Esophagus mucosa (tissue), 1 donor: ENCODE measurements at places on chromosomes 11 and 22.

DNA sequence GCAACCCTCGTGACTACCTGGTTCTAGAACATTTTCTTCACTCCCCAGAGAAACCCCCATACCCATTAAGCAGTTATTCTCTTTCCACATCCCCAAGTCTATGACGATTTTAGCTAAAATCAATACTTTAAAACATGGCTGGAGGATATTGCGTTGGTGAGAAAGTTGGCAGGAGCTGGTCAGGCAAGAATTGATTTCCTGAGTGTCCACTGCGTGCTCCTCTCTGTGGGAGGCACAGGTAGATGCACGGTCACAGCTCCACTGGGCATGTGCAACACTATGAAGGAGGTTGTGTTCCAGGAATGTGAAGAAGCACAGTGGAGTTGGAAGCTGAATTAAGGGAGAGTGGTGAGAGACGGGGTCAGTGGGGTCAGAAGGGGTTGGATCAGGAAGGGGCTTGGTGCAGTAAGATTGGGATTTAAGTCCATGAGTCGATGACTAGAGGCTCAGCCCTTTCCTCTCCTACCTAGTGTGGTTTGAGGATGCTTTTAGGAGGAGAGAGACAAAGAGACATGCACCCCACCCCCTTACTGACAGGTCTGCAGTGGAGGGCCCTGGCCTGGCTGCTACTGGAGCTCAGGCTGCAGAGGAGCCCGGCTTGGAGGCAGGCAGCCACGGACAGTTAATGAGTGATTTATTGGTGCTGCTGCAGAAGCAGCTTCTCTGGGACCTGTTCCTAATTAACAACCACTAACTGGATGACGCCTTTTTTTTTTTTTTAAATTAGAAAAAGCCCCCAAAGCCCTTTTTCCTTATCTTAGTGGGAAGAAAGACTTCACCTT, 395.6 kb downstream of the TENM4 start:
- no peak for ATAC-seq

GRCh38 chr11:15119826-15120225, 5.1 kb downstream of the INSC start:
- ATAC-seq = no peak

DNA sequence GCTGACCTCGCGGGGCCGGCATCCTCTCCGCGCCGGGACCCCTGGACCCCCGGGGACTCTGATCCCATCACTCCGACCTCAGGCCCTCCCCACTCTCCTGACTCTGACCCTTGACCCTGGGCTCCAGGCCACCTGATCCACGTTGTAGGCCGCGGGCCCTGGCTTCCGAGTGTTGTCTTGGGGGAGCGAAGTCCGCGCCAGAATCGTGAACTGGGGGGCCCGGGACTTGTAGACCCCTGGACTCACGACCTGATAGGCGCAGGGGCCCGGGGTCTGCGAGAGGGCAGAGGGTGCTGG, 716 bp upstream of the TYMP start:
- peak; percentile 0 for ATAC-seq

DNA sequence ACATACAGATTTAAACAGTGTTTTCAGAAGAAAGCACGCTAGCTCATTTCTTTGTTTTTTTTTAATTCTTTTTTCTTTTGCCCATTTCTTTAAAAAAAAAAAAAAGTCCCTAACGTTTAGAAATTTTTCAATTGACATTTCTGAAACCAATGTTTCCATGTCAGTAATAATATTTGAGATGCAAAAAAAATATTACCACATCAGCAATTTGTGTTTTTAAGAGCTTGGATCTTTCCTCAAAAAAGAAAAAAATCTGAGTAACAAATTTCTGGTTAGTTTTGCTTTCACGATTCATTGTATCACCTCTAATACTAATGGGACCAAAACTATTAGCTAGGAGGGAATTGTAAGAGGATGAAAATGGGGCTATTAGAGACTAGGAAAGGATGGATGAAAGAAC, 39.9 kb upstream of the ASPHD2 start:
- ATAC-seq = no peak

DNA sequence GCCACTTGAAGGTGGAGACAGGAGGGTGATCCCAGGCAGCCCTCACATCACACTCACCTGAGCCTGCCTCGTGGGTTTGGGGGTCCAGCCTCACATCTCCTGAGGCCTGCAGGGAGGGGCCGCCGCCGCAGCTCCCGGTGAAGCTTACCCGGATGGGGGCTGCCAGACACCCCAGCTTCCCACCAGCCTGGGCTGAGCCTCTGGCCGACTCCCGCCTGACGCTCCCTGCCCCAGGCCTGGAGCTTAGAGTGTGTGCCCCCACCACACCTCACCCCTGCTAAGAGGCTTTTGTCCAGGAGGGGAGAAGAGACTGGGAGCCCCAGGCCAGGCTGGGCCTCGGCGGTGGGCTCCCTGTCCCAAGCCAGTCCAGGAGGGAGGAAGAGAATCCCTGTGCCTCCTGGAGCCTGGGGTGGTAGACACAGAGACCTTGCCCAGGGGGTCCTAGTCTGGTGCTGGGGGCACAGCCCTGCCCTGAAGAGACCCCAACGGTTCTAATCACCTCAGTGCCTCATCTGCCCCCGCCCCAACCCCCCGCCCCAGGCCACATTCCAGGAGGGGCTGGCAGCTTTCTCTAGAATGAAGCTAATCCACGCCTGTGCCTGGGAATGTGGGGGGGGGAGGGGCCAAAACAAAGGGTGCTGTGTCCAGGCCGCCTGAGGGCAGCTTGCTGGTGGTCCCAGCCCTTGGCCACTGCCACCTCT, at the start of gene SLC16A8:
SLC16A8 (minus strand) TSS at position 254 of the 701 bp plus-strand sequence. CDS start 1,311 bp downstream, outside the sequence.
- ATAC-seq = no peak

GRCh38 chr11:72702096-72702495, 27.9 kb upstream of the PDE2A start:
- no peak for ATAC-seq

DNA sequence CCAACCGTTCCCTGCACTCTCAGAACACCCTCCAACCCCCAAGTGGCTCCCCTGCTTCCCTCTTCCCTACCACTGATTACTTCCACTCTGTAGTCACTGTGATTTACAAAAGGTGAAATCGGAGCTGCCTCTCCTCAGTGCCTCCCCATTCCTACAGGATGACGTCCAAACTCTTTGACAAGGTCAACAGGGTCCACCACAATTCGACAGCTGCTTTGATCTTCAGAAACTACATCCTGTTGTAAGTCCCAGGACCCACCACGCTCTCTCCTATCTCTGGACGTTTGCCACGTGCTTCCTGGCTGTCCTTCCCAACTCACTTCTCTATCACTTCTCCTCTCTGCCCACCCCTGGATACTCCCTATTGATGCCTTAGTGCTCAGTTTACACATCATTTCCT, 85.0 kb upstream of the EIF3D start:
- no peak for ATAC-seq

DNA sequence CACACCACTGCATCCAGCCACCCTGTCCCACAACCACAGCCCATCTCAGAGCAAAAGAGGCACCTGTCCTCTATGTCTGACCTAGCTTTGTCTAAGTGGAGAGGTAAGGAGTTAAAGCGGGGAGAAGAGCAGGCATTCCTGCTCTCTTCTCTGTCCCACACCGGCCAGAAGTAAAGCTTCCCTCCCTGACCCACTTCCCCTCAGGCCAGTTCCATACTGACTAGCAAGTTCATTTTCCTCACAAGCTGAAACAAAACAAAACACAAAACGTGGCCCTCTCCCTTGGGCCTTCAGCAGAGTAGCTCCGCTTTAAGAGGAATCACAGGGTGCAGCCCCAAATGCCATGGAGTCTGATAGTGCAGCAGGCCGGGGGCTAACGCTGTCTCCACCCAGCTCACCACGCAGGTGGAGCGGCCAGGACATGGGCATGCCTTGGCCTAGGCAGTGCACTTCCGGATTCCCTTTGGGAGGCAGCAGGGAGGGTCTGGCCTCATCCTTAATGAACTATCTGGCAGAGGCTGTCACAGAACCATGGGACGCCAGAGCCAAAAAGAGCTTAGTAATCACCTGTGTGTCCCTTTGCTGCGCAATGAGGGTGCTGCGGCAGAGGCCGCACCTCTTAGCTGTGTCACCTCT, 34.0 kb downstream of the FLI1 start:
- no peak for ATAC-seq

DNA sequence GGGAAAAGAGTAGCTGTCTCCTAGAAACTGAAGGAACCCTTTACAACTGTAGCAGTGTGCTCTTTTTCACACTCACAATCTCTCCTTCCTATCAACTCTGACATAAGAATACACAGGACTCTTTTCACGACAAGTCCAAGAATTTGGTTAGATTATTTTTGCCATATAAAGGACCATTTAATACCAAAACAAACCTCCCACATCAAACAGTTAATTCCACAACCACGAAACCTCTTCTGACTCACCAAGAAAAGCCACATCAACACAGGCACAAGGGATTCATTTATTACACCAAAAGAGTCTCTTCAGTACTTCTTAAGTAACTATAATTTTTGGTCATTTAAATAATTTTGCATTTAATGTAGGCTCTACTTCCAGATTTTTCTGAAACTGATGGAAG, 222.6 kb upstream of the PITPNB start:
- ATAC-seq = no peak

DNA sequence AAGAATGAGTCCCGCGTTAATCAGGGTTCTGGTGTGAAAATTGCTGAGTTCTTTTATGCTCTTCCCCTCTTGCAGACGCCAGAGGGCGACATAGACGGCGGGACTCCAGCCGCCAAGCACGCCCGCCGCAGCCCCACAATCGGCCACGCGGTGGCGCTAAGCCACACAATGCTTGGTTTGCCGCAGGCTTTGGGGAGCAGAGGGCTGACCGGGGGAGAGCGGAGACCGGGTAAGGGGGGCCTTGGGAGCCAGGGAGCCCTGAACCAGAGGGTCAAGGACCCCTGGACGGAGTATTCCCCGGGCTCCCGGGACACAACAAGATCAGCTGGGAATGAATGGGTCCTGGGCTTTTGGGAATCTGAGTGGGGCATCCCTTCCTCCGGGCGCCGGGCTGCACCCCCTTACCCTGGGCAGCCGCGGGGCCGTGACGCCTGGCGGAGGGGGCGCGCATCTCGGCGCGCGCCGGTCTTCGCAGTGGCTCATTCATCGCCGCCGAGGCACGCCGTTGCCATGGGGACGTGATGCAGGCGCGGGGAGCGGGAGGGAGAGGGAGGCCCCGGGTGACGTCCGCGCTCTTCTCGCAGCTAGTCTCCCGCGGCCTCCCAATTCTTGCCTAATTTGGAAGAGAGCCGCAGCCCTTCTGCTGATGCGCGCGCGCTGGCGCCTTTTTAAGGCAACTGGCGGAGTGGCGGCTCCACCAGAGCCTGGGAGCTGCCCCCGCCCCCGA, 12.2 kb upstream of the NPAS4 start:
- peak; percentile 90 for ATAC-seq

- ATAC-seq = no peak
Measured at GRCh38 chr11:74970852-74971395, 17.8 kb upstream of the NEU3 start.

GRCh38 chr22:42173183-42173926, 42.7 kb upstream of the CYP2D6 start:
- ATAC-seq = no peak

- ATAC-seq = peak; percentile 49
Measured at GRCh38 chr11:102592634-102593581, 32.2 kb downstream of the MMP20 start.

DNA sequence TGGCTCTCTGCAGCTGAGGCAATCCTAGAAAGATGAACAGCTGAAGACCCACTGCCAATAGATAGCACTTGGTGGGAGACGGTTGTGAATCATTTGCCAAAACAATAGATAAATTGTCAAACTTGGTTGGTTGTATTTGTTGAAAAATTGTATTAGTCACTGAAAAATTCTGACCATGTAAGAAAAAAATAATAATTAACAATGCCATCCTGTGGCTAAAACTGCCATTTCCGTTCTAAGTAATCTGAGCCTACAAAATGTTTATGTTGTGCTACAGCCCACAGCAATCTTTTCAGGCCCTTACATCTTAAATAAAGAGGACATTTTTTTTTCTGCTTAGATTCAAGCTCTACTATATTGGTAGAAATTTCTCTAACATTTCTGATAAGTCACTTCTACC, 103.2 kb upstream of the ANO3 start:
- no peak for ATAC-seq

DNA sequence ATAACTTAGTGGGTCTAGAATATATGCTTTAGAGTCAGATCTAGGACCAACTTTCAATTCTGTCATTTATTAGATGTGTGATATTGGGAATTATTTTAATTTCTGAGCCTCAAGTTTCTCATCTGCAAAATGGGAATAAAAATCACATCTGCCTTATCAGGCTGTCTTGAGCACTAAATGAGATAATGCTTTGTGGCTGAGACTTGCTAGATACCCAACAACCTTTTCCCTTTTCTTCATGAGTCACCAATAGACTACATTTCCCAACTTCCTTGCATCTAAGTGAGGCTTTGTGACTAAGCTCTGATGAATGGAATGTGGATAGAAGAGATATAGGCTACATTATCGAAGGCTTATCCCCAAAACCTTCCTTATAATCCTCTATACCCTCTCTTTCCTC, 220.7 kb upstream of the SESN3 start:
- ATAC-seq = peak; percentile 62

DNA sequence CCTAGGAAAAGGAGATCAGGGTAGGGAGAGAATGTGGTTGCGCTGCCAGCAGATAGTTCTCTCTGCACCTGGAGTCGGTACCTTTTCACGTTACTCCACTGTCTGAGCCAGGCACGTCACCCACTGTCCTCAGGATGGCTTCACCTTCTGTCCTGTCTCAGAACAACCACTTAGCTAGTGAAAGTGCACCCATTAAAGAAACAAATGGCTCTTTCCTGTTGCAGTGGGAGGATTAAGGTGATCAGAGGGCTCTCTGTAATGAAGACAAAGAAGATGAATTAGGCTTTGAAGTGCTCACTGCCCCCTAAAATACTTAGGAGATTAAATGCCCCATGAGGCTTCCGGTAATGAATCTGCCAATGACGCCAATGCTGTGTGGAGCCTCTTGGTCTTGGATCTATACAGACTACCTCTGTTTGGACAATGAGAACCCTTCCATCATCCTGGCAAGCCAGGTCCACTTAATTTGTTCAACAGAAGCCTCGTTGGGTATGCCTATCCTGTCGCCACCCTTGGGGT, 113.7 kb downstream of the INSC start:
- no peak for ATAC-seq

- no peak for ATAC-seq
Measured at GRCh38 chr22:44107340-44107739, 73.4 kb upstream of the PARVG start.

DNA sequence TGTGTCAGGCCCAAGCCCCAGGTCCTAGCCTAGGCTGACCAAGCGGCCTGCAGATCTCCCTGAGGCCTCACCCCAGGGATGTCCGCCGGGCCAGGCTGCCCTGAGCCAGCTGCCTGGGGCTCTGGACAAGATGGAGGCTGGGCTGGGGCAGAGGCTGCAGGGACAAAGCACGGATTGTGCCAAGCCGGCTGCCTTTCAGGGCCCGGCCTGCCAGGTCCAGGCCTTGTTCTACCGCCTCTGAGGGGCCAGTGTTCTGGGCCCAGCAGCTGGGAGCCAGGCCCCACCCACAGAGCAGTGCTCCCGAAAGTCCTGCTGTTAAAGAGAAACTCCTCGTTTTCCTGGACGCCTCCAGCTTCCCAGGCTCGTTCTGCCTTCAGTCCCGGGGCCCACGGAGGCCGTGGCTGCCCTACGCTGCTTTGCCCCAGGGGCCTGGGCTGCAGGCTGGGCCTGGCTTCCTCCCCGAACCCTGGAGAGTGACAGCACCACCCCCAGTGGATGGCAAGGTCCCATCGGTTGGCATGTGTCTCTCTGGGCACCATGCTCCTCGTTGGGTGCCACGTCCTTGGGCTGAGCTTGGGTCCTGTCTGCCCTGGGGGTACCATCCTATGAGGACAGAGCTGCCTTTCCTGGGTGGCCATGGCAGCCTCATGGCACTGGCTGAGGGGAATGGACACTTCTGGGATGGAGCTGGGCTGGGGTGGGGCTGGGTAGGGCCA, 7.6 kb downstream of the BRSK2 start:
- ATAC-seq = no peak
